ENCODE measurements at places on chromosomes 6 and 20. TPM values are rescaled to one million over a fixed set of nuclear protein-coding genes. Genes with fewer than 3 reads are reported as not detected.

DNA sequence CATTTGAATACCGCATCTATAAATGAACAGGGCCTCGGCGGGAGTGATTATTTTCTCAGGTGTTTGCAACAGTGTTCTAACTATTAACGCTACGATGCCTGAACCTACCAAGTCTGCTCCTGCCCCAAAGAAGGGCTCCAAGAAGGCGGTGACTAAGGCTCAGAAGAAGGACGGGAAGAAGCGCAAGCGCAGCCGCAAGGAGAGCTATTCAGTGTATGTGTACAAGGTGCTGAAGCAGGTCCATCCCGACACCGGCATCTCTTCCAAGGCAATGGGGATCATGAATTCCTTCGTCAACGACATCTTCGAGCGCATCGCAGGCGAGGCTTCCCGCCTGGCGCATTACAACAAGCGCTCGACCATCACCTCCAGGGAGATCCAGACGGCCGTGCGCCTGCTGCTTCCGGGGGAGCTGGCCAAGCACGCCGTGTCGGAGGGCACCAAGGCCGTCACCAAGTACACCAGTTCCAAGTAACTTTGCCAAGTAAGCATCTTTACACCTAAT lies 70.9 kb downstream of the HFE start:
- H3K4me3 ChIP-seq = peak overlapping the region; percentile 74
- no peaks in the 10 kb centered on the region for H3K27me3 ChIP-seq
- peaks cover 6% of the 10 kb centered on the region for H3K4me1 ChIP-seq
- peak overlapping the region; percentile 98 for H3K27ac ChIP-seq

The ZNF343 gene
- total RNA-seq = 8.0 TPM

GRCh38 chr20:34222208-34222607 lies 19.0 kb upstream of the ASIP start:
- H3K27ac ChIP-seq = no peak overlapping the region
- no peaks in the 10 kb centered on the region for H3K27me3 ChIP-seq
- no peaks in the 10 kb centered on the region for H3K4me1 ChIP-seq
- no peak for DNase-seq

DNA sequence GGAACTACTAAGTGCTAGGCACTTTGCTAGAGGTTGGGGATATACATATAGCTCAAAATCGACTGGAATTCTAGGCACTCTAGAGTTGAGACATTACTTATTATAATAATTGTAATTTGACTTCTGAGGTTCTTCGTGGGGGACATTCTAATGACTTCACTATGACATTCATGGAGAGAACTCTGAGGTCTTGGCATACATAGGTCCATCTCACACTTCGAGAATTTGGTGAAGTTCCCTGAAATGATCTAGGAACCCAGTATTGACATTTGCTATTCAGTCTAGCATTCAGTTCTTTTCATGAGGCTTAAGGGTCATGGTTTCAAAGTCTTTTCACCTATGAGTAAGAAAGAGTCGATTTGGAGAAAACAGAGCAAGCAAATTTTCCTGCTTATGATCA lies 446.6 kb upstream of the JAG1 start:
- no peak for DNase-seq
- no peaks in the 10 kb centered on the region for H3K36me3 ChIP-seq
- H3K27ac ChIP-seq = no peak overlapping the region
- no peaks in the 10 kb centered on the region for H3K4me1 ChIP-seq

GRCh38 chr6:157430834-157431233 lies 49.8 kb downstream of the ZDHHC14 start:
- H3K27ac ChIP-seq = peak overlapping the region; percentile 42

The PPP1R3G gene
- total RNA-seq = 0.14 TPM
